NCI-H460 (cell line): ENCODE measurements at places on chromosomes 13 and 19. TPM values are rescaled to one million over a fixed set of nuclear protein-coding genes. Genes with fewer than 3 reads are reported as not detected.

Gene PABPC3
- total RNA-seq = 0.02 TPM in 1 of 2 replicates, not detected in the other

DNA sequence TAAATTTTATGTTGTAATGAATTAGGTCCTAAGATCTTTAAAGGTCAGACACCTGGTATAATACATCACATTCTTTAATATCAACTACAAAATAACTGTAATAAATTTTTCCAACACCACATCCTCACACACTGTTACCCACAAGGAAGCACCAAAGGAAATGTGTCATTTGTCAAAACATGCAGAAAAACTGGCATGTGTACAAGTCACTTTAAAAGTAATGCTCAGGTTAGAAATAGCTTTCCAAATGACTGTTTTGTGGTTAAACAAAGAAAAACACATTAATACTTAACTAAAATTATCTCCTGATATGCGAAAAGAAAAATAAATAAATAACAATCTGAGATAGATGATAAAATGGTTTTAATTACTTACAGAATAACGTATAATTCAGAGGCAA lies 74.7 kb downstream of the MZT1 start:
- no peak for DNase-seq

Gene NLRP5
- total RNA-seq = not detected in 2 replicates

DNA sequence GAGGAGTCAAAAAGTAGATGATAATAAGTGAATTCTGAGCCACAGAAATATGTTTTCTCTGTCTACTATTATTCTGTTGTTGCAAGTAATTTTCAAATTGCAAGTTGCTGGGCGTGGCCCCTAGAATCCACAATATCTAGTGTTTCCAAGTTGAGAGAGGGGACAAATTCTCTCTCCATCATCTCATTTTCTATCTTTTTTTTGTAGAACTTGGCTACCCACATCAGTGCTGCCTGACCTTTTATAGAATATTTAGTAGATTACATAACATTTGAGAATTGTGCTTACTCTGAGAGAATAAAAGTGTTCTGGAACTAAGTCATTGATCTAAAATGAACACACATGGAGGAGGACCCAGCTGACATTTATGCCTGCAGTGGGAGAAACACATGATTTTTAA lies 110.9 kb upstream of the CSNK1A1L start:
- DNase-seq = no peak

DNA sequence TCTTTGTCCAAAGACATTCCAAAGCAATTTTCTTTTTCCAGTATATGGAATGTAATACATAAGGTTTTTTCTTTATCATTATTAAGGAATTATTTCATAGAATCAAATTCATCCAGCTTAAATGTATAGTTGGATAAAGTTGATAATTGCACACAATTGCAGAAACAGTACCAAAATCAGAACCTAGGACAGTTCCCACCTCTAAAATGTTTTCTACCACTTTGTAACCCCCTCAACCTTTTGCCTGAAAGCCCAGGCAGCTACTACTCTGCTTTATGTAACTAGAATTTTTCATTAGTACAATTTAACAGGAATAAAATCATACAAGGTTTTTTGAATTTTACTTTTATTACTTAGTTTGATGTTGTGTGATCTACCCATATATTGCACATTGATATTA lies 98.0 kb downstream of the PRR20E start:
- DNase-seq = no peak

DNA sequence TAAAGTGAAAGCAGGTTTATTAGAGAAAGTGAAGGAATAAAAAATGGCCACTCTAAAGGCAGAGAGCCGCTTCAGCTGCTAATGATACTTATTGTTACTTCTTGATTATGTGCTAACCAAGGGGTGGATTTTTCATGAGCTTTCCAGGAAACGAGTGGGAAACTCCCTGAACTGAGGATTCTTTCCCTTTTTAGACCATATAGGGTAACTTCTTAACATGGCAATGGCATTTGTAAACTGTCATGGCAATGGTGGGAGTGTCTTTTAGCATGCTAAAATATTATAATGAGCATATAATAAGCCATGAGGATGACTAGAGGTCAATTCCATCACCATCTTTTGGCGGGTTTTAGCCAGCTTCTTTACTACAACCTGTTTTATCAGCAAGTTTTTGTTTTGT lies 890.0 kb downstream of the UQCRFS1 start:
- DNase-seq = no peak

GRCh38 chr19:7915250-7916102 lies 846 bp downstream of the TGFBR3L start:
- DNase-seq = no peak

DNA sequence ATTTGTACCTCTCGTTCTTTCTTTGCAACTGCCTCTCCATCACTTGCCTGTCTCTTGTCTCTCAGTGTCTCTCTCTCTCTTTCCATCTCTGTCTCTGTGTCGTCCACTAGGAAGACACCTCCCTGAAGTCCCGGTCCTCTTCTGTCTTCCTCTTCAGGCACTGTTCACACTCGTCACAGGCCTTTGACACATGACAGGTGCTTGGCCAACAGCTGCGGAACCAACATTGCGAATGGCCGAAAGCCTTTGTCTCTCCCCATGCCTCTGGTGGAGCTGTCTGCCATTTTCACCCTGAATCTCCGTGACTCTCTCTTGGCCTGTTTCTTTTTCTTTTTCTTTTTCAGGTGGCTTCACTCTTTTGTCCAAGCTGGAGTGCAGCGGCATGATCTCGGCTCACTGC lies 2.8 kb downstream of the HIPK4 start:
- no peak for DNase-seq

DNA sequence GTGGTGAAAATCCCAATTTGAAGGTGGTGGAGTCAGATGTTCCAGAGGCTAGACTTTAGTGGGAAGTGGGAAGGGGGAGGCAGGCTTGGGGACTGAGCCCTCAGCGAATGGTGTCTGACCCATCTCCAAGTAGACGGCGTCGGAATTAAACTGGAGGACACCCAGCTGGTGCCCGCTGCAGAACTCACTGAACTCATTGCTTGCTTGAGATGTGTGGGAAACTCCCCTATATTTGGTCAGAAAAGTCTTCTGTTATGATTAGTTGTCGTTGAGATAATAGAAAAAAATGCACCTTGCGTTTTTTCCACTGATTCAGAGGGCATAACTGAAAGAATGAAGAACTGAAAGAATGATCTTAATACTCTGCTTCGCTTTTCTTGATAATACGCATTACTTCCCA lies 871 bp upstream of the ZNF583 start:
- DNase-seq = no peak
